ENCODE measurements at places on chromosomes 2 and 18.

DNA sequence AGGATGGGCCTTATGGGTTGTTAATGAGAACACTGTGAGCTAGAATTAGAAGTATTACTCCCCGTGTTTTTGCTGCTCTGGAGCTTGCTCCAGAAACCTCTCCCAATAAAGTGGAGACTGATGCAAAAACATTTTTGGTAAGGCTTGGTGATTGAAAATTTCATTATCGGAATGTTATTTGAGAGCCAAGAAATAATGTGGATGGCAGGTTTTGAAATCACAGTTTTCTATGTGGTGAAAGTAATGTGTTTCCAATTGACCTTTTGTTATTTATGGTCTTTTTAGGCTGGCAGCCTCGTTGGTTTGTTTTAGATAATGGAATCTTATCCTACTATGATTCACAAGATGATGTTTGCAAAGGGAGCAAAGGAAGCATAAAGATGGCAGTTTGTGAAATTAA lies 5.1 kb downstream of the PLEKHA3 start:
- no peak for DNase-seq

DNA sequence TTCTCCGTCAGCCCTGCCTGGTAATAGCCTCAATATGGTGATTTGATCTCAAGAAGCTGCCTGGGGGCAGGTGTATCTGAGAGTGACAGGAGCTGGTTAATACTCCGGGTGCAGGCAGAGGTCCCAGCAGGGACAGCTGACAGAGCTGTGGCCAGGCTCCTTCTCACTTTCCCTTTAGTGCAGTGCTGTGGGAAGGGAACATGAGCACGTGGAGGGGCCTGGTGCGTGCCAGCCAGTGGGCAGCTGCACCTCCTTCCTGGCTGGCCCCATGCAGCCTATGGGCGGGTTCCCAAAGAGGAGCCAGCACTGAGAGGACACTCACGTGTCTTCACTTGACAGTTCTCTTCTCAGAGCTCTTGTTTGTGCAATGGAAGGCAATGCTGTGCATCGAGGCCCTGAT lies 9.1 kb downstream of the CNNM4 start:
- no peak for DNase-seq

GRCh38 chr2:85886590-85886989 lies 2.2 kb downstream of the ST3GAL5 start:
- peak; percentile 36 for DNase-seq

- DNase-seq: no peak
These were observed 336.6 kb upstream of the SALL3 start for GRCh38 chr18:78643004-78643403.

GRCh38 chr2:102391565-102391964 lies 31.4 kb upstream of the IL18RAP start:
- no peak for DNase-seq

GRCh38 chr2:70247364-70248180 lies 856 bp downstream of the TIA1 start:
- DNase-seq: no peak

DNA sequence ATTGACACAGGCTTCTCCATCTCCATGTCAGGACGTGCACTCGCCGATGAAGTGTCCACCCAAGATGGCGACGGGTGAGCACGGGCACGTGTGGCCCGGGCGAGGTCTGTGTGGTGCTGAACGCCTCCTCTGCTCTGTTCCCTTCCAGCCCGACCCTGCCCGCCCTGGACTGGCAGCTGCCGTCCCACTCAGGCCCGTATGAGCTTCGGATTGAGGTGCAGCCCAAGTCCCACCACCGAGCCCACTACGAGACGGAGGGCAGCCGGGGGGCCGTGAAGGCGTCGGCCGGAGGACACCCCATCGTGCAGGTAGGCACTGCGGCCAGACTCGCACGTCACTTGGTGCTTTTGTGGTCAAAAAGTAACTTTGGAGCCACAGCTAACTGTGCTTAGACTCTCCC lies 37.7 kb downstream of the NFATC1 start:
- DNase-seq: no peak

GRCh38 chr2:152063325-152063924 lies 35.4 kb downstream of the CACNB4 start:
- no peak for DNase-seq

GRCh38 chr2:234932591-234933168 lies 19.1 kb upstream of the SH3BP4 start:
- no peak for DNase-seq

- no peak for DNase-seq
These were observed 1246.3 kb upstream of the PIK3C3 start for GRCh38 chr18:40708726-40709125.

GRCh38 chr2:217993138-217993537 lies 9.7 kb downstream of the TNS1 start:
- DNase-seq: no peak

DNA sequence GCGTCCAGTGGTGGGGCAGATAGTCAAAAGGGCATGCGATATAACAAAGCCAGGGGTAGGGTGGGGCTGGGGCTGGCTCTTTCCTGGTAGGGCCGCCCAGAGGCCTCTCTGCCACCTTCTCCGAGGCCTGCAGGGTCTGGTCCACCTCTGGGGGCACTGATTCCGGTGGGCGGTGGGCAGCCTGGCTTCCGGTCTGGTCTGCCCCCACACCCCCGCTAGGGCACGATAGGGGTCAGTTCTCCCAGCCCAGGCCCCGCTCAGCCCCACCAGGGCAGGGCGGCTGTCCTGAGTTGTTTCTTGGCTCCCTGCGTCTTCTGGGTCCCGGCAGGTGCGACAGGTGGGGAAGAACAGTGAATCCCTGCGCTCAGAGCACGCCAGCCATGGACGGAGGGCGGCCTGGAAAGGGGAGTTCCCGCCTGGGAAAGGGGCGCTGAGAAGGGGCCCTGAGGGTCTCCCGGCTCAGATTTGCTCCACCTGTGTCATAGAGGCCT lies 707 bp upstream of the ERFE start:
- no peak for DNase-seq

DNA sequence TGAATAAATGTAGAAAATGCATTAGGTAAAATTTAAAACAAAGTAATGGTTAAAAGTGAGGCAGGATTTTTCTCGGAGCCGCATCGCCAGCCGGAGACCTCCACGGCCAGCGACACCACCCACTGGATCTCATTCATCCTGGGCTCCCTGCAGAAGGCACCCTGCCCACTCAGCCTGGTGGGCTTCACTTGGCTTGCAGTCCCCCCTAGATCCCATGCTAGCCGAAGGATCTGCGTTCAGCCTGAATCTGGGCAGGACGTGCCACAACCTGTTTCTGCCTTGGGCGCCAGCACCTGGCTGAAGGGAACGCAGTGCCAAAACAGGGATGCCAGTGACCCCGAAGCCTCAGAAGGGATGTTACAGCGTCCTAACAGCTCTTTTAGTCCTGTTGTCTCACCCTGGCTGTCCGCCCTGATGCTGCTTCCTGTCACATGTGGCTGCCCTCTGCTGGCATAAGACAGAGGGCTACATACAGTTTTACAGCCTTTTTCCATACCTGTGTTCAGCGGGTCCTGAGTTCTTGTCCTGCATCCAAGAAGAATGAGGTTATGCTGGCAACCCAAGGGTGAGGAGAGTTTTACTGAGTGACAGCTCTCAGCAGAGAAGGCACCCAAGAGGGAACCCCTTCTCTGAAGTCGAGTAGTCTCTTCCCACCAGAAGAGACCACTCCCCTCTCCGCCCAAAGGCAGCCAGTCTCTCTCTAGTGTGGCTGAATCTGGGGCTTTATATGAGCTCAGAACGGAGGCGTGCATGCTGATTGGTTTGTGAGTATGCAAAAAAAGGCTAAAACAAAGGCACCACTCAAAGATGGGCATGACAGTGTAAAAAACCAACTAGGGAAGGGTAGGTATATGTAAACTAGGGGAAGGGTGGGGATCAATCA lies 173.1 kb upstream of the GYPC start:
- DNase-seq: peak; percentile 14

DNA sequence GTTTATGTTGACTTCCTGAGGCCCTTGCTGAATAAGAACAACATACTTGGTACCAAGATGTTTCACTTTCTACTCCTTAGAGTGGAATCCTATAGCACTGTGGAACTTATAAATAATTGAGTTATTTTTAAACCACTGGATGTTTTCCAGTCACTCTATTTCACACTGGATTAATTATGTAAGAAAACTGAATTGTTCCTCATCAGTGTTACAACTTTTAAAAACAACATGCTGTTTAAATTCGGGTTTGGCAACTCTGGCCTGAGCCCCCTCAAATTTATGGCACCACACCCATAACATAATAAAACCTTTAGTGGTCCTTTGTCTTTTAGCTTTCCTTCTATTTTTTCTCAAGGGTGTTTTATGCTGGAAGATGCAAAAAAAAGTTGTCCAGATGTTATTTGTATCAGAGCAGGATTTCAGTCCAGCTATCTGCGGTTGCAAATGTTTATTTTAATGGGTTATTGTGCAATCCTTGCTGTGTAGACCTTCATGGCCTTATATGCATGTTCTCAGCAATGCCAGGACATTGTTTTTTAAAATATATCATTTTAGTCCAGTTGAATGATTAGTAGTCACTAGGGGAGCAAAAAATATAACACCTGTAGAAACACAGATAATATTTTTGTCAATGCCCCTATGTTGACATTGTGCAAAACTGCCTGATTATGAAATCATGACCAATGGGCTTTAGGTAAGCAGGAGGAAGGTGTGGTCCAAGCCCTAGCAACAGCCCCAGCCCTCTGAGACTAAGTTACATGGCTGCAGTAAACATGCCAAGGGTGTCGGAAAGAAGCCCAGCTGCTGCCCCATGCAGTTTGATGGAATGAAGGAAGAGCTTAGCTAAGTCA lies 638.0 kb upstream of the ZEB2 start:
- no peak for DNase-seq

- no peak for DNase-seq
These were observed 137.7 kb downstream of the CD8B2 start for GRCh38 chr2:106624787-106625380.

DNA sequence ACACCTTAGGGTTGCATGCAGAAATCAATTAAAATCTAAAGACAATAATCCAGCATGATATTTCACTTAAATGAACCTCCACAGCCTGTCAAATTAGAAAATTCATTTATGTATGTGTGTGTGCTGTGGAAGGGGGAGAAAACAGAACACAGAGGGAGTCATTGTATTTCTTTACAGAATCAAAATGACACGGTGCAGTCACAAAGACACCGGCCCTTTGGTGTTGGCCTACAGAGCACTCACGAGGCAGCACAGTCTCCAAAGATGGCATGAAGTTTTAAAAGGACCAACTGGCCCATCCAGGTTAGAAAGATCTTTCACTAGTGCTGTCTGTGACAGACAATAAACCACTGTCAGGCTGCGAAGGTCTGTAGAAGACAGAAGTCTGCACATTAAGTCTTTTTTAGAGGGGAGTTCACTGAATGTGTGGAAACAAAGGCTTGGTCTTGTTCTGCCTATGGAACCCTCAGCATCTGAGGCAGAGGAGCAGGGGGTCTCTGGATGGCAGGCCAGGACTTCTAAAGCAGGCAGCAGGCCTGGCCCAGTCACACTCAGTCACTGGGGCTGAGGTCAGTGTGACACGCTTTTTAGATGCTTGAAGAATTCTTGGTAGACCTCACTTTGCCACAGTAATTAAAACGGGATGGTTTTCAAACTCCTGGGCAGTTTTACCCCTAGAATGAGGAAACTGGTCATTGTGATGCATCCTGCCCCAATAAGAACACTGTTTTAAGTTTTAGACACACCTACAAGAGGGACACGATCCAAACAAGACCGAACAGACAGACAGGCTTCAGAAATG lies 184.9 kb downstream of the AFF3 start:
- DNase-seq: no peak

GRCh38 chr2:12091201-12091806 lies 344.9 kb downstream of the LPIN1 start:
- DNase-seq: no peak

DNA sequence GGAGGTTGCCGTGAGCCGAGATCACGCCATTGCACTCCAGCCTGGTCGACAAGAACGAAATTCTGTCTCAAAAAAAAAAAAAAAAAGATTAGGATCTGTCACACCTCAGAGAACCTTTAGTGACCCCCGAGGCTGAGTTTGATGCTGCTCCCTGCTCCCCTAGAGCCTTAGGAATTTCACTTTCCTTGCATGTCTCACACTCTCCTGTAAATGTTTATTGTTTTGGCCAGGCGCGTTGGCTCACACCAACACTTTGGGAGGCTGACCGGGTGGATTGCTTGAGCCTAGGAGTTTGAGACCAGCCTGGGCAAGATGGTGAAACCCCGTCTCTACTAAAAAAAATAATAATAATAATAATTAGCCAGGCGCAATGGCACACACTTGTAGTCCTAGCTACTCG lies 31.5 kb downstream of the SRSF7 start:
- no peak for DNase-seq

GRCh38 chr2:85194780-85195480 lies 61.7 kb downstream of the TCF7L1 start:
- DNase-seq: no peak

DNA sequence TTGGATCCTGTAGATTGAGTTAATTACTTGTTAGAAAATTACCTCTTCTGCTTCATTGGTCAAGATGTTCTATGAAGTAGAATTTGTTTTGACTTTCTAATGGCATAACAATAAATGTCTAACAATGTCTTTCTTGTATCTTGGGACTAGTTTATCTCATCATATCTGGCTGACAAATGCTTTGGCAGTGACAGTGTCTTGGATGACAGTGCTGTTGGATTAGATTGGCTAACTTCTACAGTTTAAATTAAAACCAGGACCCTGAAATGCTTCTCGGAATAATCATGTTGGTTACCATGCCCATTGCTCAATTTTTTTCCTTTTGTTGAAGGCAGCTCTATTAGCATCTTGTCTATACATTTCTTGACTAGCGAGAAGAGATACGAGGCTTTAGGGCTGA lies 176.9 kb downstream of the PARD3B start:
- no peak for DNase-seq

DNA sequence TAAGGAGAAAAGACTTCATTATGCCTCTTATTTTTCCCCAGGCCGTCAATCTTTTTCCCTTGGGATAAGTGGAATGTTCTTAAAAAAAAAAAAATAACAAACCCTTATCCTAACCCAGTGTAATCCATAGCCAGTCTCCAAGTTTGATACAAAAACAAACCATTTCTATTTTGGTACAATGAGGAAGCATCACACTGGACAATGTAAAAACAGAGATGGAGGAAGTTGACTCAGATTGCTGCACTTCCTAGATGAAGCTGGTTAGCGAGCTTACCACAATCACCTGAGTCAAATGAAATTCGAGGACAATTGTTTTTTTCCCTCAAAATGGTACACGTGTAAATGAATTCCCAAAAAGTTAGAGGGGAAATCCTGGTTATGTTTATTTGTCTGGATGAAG lies 259.7 kb downstream of the TCF4 start:
- DNase-seq: no peak

DNA sequence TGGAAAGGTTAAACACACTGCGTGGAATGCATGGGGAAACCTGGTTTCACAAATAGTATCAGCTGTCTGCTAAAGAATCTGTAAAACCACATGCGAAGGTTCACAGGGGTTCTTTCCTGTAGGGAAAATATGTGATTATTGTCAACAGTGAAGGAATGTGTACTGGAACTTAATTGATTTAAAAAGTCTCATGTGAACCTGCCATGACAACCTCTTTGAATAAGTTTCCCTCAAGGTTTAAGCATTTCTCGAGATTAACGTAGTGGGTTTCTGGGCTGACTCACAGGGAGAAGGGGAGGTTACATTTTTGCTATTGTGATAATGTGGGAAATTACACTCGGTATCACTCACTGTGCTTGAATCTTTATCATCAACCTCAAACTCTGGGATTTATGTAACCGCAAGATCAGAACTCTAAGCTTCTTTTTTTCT lies 28.2 kb upstream of the IL1R1 start:
- no peak for DNase-seq
